ENCODE measurements at places on chromosomes 2 and 18.

- peak; percentile 31 for ATAC-seq
Measured at GRCh38 chr2:177335917-177336450, 56.6 kb upstream of the AGPS start.

DNA sequence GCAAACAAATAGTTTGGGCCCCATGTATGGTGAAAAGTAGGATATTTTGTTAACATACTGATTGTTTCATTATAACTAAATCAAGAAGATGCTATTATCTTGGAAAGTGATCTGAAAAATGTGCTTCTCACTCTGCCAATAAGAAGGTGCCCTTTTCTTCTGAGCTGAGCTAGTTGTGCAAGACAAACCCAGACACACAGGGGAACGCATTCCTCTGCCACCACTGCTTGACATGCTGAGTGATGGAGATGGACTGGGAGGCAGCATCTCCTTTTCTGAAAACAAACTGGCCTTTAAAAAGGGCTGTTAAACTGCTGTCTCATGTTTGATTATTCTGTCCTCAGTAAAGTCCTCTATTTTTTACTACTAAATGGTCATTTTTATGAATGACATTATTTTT lies 1989.9 kb upstream of the CELF4 start:
- no peak for ATAC-seq

DNA sequence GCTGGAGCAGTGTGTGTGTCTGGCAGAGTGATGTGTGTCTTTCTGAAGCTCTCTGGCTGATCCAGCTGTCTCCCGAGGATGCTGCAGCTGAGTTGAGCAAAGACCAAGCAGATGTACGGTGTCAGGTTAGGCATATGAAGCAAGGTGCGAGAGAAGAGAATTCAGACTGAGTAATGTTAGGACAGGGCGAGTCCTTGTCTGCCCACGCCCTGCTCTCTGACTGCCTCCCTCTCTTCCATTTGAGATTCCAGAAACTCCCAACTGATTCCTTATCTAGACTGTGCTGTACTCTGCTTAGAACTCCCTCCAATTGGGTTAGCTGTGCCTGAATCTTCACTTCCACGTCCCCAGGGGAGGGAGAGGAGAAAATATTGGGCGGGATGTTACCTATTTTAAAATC lies 25.7 kb upstream of the LPIN1 start:
- ATAC-seq: no peak

- ATAC-seq: no peak
Measured at GRCh38 chr2:75612108-75612861, 34.3 kb upstream of the MRPL19 start.

DNA sequence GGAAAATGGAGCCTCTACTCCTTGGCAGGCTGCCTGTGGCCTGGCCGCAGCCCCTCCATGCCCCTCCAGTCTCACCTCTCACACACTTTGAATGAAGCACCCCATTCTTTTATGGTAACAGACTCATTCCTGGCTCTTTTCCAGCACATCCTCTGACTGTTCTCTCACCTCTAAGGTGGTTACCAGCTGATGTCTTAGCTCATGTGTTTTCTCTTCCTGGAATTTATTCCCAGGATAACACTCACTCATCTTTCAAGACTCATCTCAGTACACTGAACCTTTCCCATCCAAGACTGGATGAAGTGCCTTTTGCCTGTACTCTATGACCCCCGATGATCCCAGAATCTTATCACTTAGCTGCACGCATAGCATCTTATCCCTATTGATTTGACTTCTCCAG lies 50.6 kb downstream of the SLC9A4 start:
- ATAC-seq: no peak

DNA sequence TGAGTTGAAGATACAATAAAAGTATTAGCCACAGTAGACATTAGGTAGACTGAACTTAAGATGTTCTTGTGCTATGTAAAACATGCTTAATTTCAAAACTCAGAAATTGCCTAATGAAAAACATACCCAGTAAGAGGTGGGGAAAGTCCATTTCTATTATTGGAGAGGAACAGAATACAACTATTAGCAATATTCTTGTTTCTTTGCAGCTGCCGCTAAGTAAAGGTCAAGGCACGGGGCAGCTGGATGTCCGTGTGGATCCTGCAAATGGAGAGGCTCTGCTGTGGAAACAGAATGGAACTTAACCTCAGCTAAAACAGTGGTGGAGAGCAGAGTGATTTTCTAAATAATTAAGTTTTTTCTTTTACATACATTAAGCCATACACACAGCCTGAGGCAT lies 139.2 kb upstream of the ARHGAP28 start:
- peak; percentile 72 for ATAC-seq

DNA sequence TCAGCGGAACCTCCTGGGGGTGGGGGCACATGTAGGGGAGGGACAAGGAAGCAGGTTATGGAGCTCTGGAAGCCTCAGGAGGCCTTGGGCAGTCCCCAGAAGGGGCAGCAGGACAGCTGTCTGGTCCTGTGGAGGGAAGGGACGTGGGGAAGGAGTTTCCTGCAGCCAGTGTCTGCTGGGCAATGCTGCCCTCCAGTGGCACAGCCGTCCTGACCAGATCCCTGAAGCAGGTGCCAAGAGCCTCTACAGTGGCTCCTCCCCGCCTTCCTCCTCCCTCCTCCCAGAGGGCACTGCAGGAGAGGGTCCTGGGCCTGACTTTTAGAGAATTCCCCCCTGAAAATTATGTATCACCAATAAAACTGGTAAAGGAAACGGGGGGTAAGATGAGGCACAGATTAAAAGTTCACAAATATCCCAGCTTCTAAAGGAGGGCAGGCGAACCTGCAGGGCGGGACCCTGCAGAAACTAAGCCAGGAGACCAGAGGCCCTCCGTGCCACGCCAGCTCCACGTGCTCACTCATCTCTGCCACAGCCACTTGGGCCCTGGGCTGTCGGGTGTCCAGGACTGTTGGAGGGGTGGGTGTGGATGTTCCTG lies 258.5 kb downstream of the TWIST2 start:
- ATAC-seq: peak; percentile 94

- ATAC-seq: no peak
Measured at GRCh38 chr2:26475037-26475436, 2.9 kb downstream of the OTOF start.

GRCh38 chr2:4914036-4914435 lies 778.1 kb upstream of the SOX11 start:
- no peak for ATAC-seq

- ATAC-seq: no peak
Measured at GRCh38 chr2:114518738-114519137, 76.3 kb downstream of the DPP10 start.

GRCh38 chr2:27121906-27122305 lies 1.7 kb upstream of the ABHD1 start:
- no peak for ATAC-seq

DNA sequence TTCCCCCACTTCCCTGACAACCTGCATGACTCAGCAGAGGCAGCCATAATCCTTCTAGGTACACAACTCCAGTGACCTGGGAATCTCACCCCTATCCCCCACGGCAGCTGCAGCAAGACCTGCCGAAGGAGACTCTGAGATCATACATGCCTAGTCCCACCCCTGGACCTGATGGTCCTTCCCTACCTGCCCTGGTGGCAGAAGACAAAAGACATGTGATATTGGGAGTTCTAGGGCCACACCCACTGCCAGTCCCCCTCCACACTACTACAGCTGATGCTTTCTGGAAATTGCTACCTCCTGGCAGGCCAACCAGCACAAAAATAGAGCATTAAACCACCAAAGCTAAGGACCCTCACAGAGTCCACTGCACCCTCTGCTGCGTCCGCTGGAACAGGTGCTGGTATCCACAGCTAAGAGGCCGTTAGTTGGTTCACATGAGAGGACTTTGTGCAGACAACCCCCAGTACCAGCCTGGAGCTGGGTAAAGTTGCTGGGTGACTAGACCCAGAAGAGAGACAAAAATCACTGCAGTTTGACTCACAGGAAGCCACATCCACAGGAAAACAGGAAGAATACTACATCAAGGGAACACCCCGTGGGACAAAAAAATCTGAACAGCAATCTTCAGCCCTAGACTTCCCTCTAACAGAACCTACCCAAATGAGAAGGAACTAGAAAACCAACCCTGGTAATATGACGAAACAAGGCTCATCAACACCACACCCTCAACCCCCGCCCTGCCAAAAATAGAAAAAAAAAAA lies 12.5 kb downstream of the MARCO start:
- no peak for ATAC-seq

- ATAC-seq: no peak
Measured at GRCh38 chr2:175560521-175561169, 379.1 kb upstream of the ATP5MC3 start.

DNA sequence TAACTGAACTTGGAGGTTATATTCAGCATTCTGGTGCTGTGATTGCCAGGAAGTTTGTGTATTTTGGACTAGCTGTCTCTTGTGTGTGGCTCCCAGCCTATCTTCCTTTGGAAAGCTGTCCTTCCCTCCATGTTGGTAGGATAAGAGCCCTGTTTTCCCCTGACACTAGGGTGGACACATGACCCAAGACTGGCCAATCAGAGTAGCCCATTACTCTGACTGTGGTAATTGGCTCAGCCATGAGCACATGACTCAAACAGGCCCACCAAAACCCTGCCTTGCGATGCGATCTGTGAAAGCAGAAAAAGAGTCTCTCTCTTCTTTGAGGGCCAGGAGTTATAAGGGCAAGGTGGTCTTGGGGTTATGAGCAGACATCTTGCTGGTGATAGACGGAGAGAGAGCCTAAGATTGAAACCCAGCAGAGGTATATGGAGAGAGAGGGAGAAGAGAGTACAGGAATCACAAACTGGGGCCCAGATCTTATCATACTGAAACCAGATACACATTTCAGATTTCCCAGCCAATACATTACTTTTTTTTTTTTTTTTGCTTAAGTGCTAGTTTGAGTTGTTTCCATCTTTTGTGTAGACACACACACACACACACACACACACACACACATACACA lies 45.3 kb upstream of the SERPINE2 start:
- ATAC-seq: peak; percentile 19

Measured in SK-N-SH treated with all-trans-retinoic acid at 6 μM for 48 hours (cell line).